ENCODE measurements at places on chromosomes 1 and 21.

GRCh38 chr1:91876040-91876470 is 9.9 kb downstream of the TGFBR3 start:
- no peak for DNase-seq

DNA sequence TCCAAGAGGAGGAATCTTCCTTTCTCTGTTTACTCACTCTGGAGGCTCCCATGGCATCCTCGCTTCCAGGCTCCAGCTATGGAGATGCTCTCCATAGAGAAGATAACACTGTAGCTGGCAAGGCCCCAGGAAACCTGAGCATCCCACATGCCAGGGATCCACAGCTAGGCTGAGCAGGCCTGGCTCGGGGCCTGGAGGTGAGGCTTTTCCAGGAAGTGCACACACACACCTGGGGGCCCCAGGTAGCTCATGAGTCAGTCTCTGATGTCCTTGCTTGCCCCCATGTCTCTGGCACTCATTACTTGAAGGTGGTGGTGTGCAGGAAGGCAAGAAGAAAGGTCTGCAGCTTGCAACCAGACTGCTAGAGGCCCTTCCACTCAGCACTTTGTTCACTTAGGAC is 5.5 kb upstream of the LCE5A start:
- DNase-seq, result no peak

DNA sequence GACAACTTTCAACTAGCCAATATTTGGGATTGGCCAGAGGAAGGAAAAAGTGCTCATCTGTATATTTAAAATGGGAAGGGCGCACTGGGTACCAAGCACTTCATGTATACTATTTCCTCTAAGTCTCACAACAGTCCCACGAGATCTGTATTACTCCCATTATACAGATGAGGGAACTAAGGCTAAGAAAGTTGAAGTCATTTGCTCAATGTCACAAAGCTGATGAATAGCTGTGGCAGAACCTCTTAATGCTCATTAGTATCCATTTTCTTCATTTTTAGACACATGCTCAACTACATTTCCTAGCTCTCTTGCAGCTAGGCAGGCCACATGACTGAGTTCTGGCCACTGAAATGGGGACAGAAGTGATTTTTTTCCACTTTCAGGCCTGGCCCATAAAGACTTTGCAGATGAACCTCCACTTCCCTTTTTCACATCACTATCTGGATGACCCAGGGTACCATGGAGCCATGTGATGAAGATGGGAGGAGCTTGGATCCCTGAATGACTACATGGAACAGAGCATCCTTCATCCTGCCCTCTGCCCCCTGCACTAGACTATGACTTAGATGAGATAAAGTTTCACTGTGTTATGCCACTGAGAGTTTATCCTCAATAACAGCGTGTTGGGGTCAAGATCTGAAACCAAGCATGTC is 31.8 kb downstream of the ATF3 start:
- no peak for DNase-seq

GRCh38 chr1:114959423-114959822 is 70.2 kb upstream of the TSHB start:
- no peak for DNase-seq

DNA sequence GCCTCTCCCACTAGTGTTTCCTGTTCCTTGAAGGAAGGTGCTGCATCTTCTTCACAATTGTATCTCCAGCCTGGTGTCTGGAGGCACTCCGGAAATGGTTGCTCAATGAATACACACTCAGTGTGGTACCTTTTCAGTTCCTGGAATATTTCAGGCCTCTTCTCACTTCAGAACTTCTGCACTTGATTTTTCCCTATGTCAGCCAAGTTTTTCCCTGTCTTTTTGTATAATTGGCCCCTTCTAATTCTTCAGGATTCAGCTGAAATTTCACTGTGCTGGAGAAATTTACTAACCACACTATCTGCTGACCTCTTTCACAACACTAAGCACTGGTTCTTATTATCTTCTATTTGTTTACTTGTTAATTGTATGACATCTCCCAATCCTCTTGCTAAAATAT is 61.2 kb upstream of the MAP10 start:
- DNase-seq, result no peak

GRCh38 chr1:180271272-180272255 is 41.5 kb downstream of the LHX4 start:
- DNase-seq, result no peak

DNA sequence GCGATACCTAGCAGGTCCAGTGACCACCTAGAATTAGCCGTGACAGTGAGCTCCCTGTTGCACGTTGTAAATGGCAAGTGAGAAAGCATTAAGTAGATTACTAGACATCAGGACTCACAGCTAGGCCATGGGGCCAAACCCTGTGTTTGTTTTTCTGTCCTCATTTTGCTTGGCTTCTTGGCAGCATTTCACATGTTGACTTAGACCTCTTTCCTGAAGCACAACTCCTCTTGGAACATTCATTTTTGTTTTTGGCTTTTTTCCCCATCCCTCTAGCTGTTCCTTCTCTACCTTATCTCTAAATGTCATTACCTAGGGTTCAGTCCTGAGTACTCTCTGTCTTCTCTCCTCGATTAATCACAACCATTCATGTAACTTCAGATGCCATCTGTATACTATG is 16.9 kb upstream of the PTPN14 start:
- no peak for DNase-seq

GRCh38 chr1:185058876-185059275 is 13.5 kb downstream of the RNF2 start:
- no peak for DNase-seq

DNA sequence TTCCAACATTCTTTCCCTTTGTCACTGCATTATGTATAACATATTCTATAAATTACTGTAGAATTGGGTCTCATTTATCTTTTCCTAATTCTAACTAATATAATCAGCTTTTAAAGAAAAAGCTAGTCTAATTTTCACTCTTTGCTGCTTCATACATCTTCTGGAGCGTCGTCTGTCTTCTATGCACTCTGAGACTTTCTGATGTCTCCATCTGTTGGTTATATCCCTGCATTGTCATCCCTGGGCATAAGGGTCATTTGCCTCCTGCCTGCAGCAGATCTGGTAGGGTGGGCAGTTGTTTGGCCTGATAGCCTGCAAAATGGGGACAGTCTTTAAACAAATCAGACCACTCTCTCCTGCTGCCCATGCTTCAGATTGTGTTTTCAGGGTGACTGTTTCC is 40.8 kb upstream of the DYNLT5 start:
- DNase-seq, result no peak

GRCh38 chr21:23837564-23837963 is 1769.7 kb downstream of the MRPL39 start:
- DNase-seq, result no peak

GRCh38 chr1:77824079-77824478 is 44.6 kb downstream of the MIGA1 start:
- DNase-seq, result no peak

- DNase-seq, result no peak
Measured at GRCh38 chr1:89322402-89322801, 41.5 kb upstream of the GBP6 start.

GRCh38 chr1:151976015-151976343 is 17.7 kb downstream of the S100A10 start:
- no peak for DNase-seq

- no peak for DNase-seq
Measured at GRCh38 chr1:200184196-200184595, 156.7 kb downstream of the NR5A2 start.

Measured in HuH-7 (cell line).